Activated gamma-delta T cell treated with anti-CD3 and anti-CD28 coated beads, Interleukin-2, amount 50 U/mL, for 16 hours (primary cell): ENCODE measurements at places on chromosomes 12 and 14.

DNA sequence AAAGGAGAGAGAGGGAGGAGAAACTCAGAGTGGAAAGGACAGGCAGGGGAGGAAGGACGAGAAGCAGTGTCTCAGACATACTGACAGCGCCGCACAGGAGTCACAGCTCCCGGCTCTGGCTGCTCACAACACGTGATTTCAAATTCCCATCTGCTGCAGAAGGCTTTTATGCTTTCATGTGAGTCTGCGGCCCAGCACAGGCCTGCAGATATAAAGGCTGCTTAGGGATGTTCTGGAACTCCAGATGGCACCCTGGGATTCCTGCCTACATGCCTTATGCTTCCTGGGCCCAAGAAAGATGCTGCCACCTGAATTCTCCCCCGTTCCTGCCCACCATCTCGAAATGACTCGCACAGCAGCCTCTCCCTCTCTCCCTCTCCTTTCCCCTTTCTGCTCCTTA, 89.6 kb downstream of the NUAK1 start:
- no peak for DNase-seq

DNA sequence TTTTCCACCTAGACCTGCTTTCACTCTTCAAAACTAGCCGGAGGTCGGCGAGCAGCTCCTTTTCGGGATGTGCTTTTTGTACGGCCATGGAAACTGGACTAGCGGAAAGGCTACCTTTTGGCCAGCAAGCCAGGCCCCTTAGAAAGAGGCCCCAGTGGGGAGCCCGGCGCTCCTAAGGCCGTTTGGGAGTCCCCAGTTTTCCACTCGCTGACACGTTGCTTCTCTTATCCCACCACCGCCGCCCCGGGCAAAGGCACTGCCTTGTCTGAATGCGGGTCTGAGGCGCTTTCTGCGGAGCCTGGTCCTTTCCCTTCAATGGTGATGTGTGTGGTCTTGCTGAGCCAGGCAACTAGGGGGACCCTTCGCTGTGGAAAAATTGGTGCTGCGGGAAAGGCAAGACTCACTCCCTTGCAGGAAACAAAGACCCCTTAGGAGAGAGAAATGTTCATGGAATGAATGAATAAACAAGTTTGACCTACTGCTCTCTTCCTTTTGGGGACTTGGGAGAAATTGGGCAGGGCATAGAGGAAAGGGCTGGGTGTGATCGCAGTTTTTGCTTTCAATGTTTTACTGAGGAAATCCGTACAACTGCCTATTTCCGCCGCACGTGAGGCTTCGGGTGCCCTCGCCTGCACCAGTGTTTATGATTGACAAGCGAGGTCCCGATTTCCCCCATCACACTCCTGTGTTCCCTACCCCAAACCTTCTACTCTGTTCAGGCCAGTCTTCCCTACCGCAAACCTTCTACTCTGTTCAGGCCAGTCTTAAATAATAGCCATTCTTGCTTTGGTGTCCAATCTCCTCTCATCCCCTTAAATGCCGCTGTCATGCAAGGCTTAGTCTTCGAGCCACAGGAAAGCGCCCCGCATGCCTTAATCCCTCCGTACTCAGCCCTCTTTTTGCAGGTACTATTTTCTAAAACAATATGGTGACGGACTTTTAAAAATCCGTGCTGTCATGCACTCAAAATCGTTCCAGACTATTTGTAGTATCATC, 1.0 kb upstream of the SLC38A2 start:
- DNase-seq, result no peak

DNA sequence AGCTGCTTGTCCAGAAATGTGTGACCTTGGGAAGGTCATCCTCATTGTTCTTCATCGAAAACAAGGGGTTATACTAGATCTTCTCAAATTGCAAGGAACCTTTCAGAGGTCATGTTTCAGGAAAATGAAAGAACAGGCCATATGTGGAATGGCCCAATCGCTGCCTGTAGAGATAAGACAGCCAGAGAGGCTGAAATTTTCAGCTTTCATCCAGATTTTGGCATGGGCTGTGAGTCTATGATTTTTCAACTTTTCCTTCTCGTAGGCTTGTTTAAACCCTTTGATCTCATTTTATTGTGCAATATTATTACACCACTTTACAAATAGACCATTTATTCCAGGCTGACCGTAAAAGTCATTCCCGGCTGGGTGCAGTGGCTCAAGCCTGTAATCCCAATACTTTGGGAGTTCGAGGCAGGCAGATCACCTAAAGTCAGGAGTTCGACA, 17.1 kb upstream of the ATXN2 start:
- DNase-seq, result no peak

DNA sequence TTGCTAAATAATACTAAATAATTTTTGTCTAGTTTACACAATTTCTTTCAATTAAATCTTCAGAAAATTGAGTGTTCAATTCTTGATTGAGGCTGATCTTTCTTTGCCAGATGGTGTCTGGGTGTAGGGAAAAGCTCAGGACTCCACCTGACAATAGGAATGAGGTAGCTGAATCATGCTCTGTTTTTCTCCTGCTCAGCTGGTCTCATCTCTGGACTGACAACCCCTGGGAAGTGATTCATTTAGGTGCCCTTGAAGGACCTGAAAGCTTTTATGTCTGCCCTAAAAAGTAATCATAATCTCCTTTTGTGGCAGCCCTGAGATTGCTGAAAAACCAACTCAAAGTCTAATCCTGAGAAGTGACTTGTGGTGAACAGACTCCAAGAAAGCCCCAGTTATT, 255.4 kb downstream of the ETNK1 start:
- no peak for DNase-seq

- DNase-seq, result no peak
Measured at GRCh38 chr14:61150851-61151250, 130.3 kb downstream of the TMEM30B start.

DNA sequence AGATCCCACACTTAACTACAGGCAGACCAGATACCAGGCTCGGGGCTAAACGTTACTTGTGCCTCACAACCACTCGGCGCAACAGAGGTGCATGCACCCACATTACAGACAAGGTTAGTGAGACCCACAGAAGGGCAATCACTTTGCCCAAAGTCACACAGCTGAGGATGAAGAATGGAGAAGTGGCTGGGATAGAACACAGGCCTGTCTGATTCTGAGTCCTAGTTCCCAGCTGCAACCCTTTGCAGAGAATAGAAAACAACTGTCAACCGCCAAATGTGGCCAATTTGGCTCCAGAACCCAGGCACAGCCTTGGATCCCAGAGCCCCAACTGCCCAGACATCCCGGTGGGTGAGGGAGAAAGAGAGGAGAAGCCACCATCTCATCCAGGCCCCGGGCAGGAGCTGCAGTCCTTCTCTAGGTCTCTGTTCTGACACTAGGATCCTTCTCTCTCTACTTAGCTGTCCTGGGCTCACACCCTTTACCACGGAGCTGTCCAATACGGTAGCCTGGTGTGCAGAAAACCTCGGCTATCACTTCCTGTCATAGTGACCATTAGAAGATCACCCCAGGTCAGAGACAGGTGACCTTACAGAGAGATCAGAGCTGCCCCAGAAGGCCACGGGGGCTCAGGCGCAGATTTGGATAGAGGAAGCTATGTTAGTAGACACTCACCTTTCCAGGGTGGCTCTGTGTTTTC, 59.1 kb downstream of the FAM222A start:
- no peak for DNase-seq

DNA sequence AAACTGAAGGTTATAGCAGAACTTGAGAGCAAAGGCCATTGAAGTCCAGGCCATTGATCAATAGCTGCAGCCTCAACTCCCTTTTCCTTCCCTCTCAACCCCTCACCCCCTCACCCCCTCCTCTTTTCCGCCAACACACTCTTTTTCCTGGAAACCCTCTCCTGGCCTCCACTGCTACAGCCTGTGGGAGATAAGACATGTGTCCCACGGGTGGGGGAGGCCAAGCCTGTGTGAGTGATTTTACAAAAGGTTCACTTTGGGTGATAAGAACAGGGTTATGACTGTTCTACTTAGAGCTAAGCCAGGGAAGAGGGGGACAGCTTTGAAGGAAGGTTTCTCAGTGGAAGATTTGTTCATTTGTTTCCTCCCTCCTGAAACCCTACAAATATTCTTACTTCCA, 9.2 kb upstream of the FGF23 start:
- DNase-seq, result no peak

DNA sequence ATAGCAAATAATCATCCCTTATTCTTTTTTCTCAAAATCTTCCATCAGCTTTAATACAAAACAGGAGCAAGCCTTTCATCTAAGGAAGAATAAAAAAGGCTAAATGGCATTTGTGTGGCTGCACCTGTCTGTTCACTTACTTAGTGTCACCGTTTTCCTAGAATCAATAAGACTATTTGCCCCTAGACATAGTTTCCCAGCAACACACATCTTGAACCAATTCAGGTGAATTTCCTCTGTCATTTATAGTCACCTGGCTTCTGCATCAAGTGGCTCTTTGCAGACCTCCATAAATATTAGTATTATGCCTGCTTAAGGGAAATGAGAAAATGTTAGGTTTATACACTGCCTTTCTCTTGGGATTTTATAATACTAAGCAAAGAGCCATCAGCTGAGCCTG, 17.4 kb upstream of the GCH1 start:
- DNase-seq, result no peak

- no peak for DNase-seq
Measured at GRCh38 chr12:25194214-25194613, 746 bp downstream of the DNAI7 start.

GRCh38 chr12:100450735-100451134, 22.9 kb upstream of the NR1H4 start:
- DNase-seq, result no peak

DNA sequence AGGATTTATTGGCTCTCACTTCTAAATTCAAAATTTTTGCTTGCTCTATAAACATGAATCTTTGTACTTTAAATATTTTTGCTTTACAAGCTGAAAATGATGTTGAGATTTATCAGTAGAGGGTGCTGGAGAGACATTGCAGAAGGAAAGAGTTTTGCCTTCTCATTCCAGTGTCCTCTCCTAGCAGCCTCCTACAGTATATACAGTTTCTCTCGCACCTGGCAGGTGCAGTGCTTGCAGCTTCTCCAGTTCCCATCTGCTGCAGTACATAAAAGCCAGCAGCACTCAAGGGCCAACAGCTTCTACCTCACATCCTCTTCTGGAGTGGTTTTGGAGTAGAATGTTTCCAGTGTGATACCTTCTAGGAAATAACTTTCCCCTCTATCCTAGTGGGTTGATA, 601.8 kb upstream of the ATXN7L3B start:
- DNase-seq, result no peak

- no peak for DNase-seq
Measured at GRCh38 chr14:69999261-69999674, 120.1 kb downstream of the SMOC1 start.

DNA sequence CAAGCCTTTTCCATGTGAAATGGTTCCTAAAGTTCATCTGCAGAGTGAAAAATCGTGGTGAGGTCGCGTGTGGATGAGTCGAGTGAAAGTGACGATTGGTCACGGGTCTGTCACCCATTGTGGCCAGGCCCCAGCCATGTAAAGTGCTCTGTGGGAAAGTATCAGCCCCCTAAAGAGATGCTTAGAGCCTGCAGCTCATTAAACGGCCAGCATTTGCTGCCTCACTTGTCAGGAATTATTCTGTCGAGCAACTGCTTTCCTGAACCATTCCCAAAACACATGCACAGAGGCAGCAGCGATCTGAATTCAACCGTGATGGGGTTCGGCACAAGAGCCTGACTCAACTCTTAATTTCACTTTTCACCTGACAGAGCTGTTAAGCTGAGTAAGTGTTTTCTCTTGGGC, 16.0 kb downstream of the DBX2 start:
- no peak for DNase-seq

GRCh38 chr12:16602412-16602811, 3.5 kb downstream of the LMO3 start:
- no peak for DNase-seq

GRCh38 chr12:72028966-72029365, 90.3 kb downstream of the TPH2 start:
- no peak for DNase-seq
